ENCODE measurements at places on chromosomes 2 and 18.
A peak's percentile ranks its signal among the peaks of the same experiment; 100 is the strongest.

DNA sequence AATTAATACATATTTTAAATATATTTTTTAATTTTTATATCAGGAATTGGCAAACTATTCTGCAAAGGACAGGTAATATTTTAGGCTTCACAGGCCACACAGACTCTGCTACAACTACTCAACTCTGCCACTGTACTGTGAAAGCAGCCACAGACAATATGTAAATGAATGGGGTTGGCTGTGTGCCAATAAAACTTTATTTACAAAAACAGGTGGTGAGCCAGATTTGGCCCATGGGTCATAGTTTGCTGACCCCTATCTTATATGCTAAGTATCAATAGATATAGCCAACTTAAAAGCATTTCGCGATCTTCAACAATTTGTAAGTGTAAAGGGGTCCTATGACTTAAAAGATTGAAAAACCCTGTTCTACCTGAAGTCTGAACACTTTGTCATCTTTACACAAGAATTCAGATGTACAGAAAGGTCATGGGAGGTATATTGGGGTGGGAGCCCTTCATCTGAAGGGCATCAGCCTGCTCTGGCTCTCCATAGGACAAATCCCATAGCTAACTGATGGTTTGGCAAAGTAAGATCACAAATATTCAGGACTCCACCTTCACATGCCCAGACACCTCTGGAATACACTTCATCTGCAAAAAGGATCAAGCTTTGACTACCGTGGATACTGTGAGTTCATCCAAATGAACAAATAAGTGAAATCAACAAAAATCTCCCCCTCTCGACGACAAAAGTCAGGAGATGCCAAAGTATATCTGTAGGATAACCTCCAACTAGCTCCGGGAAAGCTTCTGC is 65.9 kb downstream of the C1D start:
- no peak for DNase-seq

DNA sequence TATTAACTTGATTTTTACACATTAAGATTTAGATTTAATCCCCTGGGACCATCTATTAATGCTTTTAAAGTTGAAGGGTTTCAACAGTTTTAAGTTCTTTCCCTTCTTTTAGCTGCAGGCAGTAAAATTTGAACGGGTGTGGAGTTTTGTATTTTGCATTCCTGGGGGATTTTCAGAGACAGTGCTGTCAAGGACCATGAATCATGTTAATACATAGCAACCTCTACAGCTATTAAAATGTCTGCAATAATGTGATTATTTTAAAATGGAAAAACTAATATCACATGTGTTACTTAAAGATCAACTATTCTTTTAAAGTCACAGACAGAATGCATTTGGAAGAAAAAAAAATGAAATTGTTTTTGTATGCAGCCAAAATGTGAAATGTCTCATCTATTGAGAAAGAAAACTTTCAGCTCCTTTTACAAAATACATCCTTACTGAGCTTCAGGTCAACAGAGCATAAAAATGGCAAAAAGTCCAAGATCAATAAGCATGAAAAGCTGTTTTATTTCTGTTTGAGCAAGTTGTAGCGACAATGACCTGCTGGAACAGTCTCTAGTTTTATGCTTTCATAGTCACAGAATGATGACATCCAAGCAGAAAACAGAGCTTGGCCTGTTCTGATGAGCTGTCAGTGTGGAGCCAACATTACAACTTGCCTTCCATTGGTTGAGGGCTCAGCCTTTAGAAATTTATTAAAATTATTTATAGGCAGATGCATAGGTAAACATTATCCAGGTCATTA is 21.6 kb upstream of the ZNF521 start:
- DNase-seq = no peak

DNA sequence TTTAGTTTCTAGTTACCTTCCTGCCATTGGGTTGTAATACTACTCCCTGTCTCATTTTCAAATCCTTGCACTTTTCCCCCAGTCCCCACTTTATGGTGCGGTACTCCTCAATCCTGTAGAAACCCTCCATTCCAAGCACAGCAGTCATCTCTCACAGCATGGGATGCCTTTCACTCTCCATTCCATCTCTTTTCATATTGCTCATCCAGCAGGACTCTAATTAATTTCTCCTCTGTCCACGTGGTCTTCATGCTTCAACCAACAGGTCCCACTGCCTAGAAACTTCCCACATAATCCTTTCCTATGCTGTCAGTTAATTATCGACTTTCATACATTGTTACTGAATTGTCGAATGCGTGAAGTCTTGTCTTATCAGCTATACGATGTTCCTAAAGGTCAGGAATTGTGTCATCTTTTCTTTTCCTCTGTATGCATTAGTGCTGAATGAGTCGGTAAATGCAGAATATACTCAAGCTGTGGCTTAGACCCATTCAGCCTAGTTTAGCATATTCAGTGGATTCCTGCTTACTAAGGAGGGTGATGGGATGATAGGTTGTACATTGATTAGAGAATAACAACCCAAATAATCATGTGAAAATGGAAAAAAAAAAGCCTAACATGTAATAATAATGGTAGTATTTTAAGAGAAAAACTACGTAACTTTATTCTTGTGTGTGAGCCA is 89.7 kb downstream of the CRIM1 start:
- no peak for DNase-seq

- no peak for DNase-seq
These were observed 46.7 kb downstream of the PLA2R1 start for GRCh38 chr2:160015746-160016145.

- no peak for DNase-seq
These were observed 31.4 kb upstream of the ZNG1B start for GRCh38 chr2:113406114-113406513.

DNA sequence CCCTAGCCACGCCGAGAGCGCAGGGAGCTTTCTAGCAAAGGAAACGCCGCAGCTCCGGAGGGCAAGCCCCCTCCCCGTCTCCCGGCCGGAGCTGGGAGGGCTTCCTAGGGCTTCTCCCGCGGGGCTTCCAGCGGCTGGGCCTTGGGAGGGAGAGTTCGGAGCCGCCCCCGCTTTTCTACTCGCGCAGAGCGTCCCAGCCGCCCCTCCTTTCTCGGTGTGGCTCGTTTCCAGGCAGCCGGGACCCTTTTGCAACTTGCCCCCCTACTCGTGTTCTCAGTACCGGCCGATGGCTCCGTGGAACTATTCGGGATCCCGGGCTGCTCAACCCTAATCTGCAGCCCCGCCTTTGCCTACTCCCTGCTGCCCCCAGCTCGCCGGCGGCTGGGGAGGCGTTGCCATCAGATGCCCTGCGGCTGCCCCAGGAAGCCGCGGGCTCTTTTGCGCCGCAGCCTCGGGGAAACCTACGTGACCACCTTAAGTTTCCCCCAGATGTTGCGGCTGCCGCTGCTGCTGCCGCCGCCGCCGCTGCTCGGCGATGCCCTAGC is 1.5 kb upstream of the NR4A2 start:
- peak; percentile 11 for DNase-seq

DNA sequence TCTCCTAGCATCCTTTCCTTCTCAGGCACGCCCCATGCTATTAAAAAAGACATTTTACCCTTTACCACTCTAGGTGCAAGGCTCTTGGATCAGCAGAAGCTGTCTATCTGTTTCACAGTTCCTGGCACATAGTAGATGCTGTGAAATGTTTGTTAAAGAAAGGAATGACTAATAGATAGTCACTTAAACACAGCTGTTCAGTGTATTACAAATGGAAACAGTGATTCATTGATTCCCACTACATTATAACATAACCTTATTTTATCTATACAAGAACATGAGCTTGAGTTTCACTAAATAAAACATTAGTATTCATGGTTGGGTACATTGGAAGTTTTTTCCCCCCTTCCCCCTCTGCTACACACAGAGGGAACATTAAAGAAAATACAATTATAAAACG is 142.1 kb downstream of the ASXL3 start:
- no peak for DNase-seq

- no peak for DNase-seq
These were observed 135.0 kb upstream of the ALKAL2 start for GRCh38 chr2:422676-423435.

- no peak for DNase-seq
These were observed 73.8 kb downstream of the MAP3K20 start for GRCh38 chr2:173149491-173149890.

- no peak for DNase-seq
These were observed 29.9 kb downstream of the HPCAL1 start for GRCh38 chr2:10332402-10333246.

DNA sequence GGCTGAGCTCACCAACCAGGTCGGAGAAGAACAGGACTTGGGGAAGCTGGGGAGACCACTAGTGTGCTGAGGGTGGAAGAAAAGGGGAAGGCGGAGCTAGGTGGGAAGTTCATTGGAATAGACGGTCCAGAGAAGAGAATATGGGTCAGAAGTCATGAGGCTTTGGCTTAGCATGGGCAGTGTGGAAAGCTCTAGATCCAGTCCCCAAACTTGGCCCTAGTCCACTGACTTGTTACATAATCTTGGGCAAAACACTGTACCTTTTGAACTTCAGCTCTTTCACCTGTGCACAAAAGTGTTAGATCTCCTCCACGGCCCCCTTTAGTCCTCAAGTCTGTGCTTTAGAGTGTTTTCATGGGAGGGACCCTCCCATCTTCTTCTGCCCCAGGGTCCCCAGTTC is 10.7 kb downstream of the GCKR start:
- DNase-seq = no peak

- no peak for DNase-seq
These were observed 208.5 kb upstream of the ZSWIM2 start for GRCh38 chr2:187057466-187057865.

GRCh38 chr18:26424428-26425147 is 123.8 kb downstream of the KCTD1 start:
- DNase-seq = no peak

DNA sequence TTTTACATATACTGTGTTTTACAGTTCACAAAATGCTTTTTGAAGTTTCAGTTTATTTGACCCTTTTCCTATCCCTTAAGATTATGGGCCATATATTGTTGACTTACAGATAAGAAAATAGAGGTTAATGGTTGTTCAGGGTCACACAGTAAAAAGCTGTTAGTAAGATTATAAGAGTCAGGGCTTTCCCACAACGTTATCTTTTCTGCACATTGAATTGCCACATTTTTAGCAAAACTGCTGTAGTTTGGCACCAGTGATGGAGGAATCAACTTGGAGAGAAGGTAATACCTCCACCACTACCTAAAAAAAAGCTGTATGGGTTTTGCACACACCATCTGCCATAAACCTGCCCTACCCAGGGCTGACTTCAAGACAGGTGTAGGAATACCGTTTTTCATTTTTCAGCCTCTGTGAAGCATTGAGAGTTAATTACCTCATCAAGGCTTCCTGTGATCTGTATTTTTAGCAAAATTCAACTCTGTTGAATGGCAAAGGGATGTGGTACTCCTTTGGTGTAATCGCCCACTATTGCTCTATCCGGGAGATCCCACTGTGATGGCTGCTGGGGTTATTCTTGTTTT is 5.0 kb downstream of the SOWAHC start:
- no peak for DNase-seq

DNA sequence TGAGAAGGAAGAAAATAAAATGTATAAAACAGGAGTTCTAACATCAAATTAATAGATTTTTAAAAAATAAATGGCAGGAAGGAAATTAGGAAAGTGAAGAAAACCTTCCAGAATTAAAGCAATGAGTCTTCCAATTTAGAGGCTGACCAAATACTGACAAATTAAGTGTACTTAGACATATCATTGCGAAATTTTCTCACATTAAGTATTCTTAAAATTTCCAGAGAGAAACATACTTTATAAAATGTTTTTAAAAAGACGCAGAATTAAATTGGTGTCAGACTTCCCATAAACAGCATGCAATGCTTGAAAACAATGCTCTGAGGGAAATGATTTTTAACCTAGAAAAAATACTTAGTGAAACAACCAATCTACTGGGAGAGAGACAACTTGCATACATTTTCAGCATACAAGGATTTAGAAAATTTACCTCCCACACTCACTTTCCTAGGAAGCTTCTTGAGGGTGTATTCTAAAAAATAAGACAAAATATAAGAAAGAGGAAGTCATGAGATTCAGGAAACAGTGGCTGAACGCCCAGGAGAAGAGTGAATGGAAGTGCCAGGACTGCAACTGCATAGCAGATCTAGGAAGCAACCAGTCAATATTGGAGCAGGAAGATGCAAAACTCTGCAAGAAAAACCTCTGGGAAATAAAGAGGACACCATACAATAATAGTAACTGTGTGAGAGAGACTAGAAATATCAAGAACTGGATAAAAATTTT is 339.9 kb downstream of the ADCYAP1 start:
- no peak for DNase-seq

DNA sequence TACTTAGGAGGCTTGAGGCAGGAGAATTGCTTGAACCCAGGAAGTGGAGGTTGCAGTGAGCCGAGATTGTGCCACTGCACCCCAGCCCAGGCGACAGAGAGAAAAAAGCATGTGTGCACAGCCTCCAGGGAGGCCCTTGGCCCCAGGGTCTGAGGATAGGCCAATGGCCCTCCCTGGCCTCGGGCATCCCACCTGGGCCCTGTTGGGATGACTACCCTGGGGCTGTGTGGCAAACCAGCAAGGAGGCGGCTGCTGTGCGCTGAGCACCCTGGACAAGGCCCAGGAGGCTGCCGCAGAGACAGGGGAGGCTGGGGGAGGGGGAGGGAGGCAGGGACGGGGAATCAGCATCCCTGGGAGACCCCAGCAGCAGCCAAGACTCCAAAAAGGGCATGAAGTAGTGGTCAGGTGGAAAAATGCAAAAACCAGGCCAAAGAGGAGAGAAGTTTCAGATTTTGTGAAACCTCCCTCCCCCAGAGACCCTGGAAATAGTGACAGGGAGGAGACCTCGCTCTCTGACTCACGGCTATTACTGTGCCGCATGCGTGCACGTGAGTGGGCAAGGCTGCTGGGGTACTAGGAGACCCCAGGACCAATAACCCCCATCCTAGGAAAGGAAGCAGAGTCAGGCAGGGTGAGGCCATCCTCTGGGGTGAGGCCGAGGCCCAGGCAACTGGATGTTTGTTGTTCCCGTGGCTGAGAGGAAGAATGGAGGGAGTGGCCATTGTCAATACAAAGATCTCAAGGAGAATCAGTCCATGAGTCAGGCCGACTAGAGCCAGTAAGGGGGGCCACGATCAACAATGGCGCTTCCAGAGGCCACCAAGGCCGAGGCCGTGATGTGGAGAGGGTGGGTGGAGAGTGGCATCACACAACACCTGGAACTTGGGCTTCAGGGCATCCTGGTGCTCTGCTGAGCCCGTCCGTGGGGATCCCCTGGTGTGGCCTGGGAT is 16.0 kb upstream of the B3GNT7 start:
- DNase-seq = no peak

GRCh38 chr18:54209471-54210180 is 14.8 kb downstream of the MBD2 start:
- no peak for DNase-seq

DNA sequence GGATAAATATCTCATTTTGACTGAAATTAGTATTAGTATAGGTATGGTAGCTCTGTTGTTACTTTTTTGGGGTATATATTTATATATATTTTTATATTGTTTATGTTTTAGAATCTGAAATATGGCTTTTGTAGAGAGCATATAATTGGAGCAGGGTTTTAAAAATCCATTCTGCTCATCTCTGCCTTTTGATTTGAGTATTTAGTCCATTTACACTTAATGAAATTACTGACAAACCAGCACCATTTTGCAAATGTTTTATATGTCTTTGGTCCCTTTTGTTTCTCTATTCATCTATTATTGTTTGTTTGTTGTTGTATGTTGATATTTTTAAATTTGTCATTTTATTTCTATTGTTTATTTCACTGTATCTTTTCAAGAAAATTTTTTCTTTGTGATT is 30.7 kb downstream of the PTPN4 start:
- no peak for DNase-seq

- peak; percentile 77 for DNase-seq
These were observed 37.6 kb downstream of the C18orf63 start for GRCh38 chr18:74353169-74353775.
